ENCODE measurements at places on chromosomes 1 and 21.

- no peak for DNase-seq
These were observed 24.5 kb upstream of the RGS1 start for GRCh38 chr1:192550922-192551534.

GRCh38 chr1:16233431-16233830, 3.6 kb downstream of the CPLANE2 start:
- no peak for DNase-seq

DNA sequence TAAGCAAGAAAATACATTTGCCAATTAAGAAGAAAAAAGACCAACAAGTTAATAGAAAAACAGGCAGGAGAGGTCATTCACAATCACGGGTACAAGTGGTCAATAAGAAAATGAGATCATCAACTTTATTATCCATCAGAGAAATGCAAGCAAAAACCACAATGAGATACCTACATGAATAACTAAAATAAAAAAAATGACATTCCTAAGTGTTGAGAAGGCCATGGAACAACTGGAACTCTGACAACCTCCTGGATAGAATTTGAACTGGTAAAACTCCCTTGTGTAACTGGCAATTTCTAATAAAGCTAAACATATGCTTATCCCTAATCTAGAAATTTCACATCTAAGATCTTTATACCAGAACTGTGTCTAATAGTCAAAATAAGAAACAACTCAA, 135.4 kb upstream of the BACE2 start:
- DNase-seq = no peak

DNA sequence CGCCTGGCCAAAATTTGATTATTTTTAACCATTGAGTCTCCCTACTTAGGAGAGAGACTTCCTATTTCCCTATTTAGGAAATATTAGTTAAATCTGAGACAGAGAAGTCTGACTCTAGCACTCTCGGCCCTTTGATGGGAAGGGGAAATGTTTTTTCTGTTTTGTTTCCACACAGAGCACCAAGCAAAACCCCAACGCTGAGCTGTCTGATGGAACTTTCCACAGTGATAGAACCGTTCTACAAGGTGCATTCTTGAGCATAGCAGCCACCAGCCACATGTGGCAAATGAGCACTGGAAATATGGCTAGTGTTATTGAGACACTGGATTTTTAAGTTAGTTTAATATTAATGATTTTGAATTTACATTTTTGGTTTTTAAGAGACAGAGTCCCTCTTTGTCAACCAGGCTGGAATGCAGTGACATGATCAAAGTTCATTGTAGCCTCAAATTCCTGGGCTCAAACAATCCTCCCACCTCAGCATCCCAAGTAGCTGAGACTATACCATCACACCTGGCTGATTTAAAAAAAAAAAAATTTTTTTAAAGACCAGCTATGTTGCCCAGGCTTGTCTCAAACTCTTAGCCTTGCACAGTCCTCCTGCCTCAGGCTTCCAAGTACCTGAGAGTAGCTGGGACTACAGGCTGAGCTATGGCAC, 77.3 kb upstream of the GALNT2 start:
- no peak for DNase-seq

DNA sequence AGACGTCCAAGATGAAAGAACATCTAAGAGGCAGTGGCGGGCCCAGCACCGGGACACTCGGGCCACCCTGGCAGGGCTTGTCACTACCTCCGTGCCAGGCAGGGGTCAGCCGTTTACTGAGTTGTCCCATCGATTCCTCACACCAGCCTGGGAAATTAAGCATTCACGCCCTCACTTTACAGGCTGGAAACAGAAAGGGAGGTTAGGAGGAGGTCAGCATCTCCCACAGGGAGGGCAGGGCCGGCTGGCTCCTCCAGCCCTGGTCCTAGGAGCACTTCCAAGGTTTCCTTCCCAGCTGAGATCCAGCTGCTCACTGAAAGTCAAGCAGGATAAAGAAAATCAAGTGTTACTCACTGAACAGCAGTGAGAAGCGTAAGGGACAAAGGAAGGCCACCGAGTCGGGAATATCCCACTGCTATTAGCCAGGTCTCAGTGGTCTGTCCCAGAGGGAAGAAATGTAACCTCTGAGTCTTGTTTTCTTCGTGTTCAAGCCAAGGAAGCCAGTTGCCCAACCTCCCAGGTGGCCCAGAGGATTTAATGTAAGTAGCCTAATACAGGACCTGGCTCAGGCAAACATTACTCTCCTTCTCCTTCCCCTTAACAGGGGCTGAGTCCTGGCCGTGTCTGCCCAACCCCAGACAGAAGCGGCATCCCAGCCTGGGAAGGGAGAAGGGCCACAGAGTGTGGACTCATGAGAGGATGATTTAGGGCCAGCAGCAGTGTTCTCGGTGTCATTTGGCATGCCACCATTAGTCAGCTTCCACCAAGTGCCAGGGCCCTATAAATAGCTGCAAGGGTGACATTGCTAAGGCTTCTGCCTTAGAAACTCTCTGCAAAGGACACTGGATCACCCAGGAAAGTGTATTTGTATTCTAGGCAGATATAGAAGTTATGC, 203.1 kb upstream of the GALNT2 start:
- no peak for DNase-seq

- no peak for DNase-seq
These were observed 43.0 kb upstream of the TARDBP start for GRCh38 chr1:10969267-10969970.

DNA sequence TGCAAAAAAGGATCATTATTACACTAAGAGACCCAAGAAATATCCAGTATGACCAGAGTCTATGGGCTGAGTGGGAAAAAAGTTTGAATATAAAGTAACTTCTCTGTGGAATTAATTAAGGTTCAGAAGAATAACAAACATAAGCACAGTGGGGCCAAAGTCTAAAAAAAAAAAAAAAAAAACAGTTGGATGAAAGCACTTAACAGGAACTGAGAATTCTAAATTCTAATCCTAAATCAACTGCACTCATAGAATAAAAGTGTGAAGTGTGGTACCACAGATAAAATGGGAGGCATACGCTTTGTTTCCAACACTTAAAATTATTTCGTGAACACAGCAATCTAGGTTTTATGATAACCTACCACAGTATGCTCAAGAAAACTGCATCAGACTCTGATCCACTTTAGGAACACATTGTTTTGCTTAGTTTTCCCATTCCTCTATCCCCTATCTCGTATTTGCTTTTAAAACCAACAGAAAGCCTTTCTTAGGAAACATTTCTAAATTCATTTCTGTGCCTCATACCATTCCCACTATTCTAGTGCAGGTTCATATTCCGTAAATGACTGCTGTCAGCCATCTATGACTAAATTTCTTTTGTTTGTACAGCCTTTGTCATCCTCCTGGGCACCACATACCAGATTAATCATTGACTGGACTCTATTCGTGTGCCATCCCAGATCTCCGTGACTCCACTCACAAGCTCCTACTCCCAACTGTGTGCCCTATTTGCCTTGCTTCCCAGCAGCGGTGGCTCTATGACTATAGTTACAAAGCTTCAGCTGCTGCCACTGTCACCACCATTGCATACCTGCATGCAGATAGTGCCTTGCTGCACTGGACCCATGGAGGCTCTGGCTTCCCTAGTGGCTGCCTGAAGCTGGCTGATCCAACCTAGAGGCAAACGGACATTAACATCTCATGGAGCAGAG, 24.9 kb downstream of the CHML start:
- no peak for DNase-seq

DNA sequence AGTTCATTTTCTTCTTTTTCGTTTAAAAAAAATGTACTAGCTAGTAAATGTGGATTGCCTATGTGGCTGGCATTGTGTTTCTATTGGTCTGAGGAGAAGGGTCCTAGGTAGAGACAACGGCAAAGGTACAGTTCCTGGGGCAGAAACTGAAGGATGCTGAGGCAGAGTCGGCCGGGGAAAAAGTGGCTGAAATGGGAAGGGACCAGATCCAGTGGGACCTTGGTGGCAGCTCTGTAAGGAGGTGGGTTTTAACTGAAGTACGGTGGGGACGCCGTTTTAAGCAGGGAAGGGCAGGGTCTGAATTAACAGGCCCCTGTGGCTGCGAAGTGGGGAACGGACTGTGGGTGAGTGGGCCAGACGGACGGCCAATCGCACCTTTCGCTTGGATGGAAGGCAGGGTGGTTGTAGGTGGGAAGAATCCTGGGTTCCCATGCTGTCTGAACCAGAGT, 420 bp upstream of the VPS13D start:
- DNase-seq = no peak

DNA sequence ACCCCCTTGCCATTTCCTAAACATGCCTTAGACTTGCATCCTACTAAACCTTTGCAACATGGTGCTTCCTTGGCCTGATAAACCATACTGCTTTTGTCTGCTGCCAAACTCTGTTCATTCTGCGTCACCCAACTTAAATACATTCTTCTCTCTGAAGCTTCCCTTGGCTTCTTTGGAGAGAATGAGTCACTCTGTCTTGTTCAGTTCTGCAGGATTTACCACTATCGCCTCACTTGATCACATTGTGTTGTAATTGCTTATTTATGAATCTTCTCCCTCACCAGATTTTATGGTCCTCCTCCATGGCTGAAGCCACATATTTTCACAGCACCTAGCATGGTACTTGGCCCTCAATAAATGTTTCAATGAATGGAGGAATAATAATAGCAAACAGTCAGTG, 21.7 kb upstream of the TUT4 start:
- DNase-seq = no peak

- DNase-seq = no peak
These were observed 240.5 kb upstream of the SNX7 start for GRCh38 chr1:98421085-98421435.

DNA sequence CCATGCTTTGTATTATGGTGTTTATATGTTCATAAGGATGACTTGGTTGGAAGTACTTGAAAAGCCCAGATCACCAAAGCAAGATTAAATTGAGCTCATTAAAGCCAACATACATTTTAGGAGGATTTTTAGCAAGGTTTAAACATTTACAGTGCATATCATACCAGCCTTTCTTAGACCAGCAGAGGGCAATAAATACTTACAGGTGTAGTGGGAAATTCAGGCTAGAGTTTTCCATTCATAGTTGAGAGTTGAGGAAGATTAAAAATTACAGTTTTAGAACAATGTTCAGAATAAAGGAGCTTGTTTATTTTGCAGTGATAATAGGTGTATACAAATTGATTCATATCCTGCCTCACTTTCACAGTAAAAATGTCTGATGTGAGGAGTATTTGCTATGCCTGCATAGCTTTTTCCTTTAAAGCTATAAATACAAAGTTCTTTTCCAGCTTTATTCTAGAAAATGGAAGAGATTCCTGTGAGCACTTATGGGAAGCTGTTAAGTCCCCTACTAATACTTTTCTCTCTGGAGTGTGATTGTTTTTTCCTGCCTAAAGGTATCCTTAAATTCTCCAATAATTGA, 35.3 kb downstream of the DTL start:
- no peak for DNase-seq

DNA sequence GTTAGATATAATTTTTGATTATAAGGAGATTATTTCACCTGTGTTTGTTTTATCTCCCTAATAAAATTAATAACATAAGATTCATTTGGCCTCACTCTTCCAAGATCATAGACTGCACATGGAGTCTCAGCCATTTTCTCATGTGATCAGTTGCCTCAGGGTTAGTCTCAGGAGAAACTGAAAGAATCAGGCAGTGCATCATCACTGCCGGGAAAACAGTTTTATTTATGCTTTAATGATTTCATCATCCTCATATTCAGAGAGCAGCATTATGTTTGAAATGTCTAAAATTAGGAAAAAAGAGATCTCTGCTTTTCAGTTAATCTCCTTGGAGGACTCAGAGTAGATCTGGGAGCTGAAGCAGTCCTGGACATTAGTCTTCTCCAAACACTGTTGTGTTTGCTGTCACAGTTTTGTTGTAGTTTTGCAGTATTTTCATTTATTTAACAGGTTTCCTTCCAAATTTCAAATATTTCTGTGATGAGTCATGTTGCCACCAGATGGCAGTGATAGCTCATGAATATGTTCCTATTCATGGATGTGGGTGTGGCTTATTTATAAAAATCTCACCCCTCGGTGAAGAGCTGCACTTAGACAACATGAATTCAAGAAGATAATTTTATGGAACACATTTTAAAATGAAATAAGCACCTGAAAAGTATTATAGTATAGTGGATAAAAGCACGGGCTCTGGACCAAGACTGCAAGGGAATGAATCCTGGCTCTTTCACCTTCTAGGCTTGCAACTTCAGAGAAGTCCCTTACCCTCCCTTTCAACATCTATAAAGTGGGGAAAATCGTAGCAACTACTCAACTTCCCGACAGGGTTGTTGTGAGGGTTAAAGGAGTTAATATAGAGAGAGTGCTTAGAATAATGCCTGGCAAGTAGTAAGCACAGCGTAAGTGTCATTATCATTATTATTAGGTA, 31.2 kb downstream of the CHD1L start:
- no peak for DNase-seq

DNA sequence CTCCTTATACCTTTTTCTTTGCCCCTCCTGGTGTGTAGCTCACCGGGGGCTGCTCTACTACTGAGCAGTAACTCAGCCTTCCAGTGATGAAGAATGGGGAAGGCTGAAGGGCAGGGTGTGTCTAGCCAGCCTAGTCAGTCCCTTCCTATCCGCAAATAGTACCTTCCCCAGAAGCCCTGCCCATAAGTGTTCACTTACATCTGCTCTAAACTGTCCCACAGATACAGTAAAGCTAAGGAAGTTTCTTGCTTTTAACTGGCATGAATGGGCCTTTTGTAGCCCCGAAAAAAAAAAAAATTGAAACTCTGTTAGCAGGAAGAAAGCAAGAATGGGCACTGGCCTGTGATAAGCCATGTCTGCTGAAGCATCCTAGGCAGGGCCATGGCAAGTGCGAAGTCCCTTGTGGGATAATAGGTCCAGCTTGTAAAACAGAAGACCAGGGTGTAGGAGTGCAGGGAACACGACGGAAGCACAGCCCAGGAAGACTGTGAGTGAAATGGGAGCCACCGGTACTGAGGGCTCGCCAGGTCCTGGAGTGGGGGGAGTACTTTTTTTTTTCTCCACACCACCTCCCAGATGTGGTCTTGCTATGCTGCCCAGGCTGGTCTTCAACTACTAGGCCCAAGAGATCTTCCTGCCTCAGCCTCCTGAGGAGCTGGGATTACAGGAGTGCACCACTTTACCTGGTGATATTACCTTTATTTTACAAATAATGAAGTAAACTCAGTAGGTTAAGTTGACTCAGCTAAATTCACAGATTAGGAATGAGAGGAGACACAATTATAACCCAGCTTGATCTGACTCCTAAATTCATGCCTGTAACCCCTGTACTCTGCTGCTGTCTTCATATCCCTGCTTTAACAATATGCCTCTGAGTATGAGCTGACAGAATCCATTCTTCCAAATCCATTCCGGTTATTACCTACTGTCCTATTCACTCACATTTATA, 347.5 kb downstream of the SMYD3 start:
- no peak for DNase-seq

DNA sequence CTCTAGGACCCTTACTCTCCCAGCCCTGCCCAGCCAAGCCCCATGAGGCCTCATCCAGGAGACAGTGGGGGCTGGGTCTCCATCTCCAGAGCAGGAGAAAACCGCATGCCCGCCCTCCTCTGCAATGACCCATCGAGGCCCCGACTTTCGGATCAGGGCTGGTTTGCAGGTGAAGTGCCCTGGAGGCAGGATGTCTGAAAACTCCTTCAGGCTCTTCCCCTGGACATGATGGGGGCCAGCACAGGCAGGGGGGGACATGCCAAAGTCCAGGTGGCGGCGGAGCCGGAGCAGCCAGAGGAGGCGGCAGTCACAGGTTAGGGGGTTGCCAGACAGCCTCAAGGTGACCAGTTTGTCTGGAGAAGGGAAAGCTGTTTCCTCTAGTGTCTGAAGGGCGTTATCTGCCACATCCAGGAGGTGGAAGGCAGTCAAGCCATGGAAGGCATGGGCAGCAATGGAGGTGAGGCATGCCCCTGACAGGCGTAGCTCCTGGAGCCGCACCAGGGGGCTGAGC, 3.9 kb downstream of the LINGO4 start:
- DNase-seq = no peak

All from activated T-helper 1 cell treated with Interleukin-2 at 50 U/mL for 16 hours (primary cell).